ENCODE measurements at places on chromosomes 4 and X. TPM values are rescaled to one million over a fixed set of nuclear protein-coding genes. Genes with fewer than 3 reads are reported as not detected.

CCDC158 gene
- not detected for total RNA-seq

TLR1 gene
- total RNA-seq = 3.6 TPM

BST1 gene
- 10.2 TPM for total RNA-seq

SERPINA7 gene
- not detected for total RNA-seq

DUSP21 gene
- total RNA-seq = not detected

MAGEC3 gene
- not detected for total RNA-seq

PAGE1 gene
- not detected for total RNA-seq

DCHS2 gene
- not detected for total RNA-seq

CCSER1 gene
- total RNA-seq = 1.1 TPM

HTR2C gene
- total RNA-seq = not detected

BMPR1B gene
- 0.20 TPM for total RNA-seq

SLC6A14 gene
- total RNA-seq = not detected

P2RY8 gene
- total RNA-seq = not detected

CFAP99 gene
- not detected for total RNA-seq

POF1B gene
- 11.9 TPM for total RNA-seq

COX7B2 gene
- not detected for total RNA-seq

CT45A2 gene
- not detected for total RNA-seq

MAGED4B gene
- 3.3 TPM for total RNA-seq

Data from NCI-H460 (cell line).